ENCODE measurements at places on chromosomes 11 and 22.

- no peak for DNase-seq
These were observed 46.8 kb downstream of the NNMT start for GRCh38 chr11:114343020-114343419.

DNA sequence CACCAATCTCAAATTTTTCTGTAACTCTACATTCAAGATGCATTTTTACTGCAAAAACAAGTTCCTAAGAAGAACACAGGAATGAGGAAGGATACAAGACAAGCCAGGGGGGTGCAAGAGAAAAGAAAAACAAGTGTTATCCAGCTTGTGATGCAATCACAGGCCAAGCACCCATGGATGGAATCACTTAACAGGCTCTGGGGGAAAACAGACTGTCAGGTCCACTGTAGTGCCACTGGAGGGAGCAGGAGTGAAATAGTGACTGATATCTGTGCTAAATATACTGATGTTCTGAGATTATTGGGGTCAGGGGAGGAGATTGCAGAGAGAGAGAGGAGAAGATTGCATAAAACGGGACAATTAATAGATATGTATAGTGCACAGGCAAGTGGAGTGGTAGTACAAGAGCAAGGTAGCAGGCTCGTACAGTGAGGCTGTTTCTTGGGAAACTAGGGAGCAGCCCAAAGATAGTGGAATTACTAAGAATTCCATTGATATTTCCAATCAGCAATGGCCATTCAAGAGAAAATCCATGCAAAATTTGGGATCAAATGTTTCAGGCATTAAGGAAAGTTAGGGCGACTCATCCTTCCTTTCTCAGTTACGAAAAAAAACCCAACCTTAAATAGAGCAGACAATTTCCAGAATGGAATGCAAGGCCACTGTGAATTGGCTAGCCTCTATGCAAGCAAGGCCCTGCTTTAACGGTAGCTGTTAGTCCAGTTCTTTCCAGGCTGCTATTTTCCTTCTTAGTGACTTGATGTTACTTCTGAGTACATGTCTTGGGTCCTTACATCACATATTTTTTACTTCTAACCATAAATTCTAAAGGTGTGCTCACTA lies 52.2 kb upstream of the CEP126 start:
- no peak for DNase-seq

- no peak for DNase-seq
These were observed 936 bp downstream of the BRD1 start for GRCh38 chr22:49826603-49827270.

- no peak for DNase-seq
These were observed 14.6 kb downstream of the PLXNB2 start for GRCh38 chr22:50292643-50293440.

DNA sequence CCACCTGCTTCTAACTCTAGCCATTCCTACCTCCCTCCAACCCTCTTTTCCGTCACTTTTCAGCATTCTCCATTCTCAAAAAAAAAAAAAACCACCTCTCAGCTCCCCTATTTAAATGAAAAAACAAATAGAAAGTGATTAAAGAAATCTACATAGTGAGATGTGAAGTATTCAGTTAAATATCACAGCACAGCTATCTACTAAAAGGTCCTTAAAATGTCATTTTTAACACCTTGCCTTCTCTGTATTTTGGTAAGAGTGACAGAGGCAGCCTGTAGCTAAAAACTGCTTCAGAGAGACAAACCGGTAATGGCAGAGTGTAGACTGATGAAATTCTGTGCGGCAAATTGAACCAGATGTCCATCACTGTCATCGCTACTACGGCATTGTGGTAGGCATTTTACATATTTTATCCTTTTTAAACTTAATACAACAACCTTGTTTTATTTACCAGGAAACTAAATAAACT lies 346 bp upstream of the ALG9 start:
- no peak for DNase-seq

- no peak for DNase-seq
These were observed 119.5 kb upstream of the NARS2 start for GRCh38 chr11:78694152-78694551.
